ENCODE measurements at places on chromosomes 16 and 17.

GRCh38 chr16:30525844-30526136, 576 bp downstream of the ZNF768 start:
- no peak for DNase-seq

DNA sequence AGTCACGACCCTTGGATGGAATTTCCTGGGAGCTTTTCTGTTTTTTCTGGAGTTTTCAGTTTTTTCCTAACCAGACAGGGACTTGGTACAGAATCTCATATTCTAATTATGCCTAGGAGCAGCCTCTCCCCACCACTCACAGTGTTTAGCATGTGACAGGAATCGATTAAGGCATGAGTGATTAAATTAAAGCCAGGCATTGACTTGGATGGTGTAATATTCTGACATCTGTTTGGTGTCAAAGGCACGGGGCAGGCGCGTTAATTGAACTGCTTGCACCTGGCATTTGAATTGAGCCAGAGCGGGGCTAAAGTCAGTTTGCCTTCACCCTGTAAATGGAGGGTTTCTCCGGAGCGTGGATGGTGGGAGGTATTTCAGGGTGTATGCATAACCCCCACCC, 11.9 kb downstream of the MAPT start:
- DNase-seq, result no peak

DNA sequence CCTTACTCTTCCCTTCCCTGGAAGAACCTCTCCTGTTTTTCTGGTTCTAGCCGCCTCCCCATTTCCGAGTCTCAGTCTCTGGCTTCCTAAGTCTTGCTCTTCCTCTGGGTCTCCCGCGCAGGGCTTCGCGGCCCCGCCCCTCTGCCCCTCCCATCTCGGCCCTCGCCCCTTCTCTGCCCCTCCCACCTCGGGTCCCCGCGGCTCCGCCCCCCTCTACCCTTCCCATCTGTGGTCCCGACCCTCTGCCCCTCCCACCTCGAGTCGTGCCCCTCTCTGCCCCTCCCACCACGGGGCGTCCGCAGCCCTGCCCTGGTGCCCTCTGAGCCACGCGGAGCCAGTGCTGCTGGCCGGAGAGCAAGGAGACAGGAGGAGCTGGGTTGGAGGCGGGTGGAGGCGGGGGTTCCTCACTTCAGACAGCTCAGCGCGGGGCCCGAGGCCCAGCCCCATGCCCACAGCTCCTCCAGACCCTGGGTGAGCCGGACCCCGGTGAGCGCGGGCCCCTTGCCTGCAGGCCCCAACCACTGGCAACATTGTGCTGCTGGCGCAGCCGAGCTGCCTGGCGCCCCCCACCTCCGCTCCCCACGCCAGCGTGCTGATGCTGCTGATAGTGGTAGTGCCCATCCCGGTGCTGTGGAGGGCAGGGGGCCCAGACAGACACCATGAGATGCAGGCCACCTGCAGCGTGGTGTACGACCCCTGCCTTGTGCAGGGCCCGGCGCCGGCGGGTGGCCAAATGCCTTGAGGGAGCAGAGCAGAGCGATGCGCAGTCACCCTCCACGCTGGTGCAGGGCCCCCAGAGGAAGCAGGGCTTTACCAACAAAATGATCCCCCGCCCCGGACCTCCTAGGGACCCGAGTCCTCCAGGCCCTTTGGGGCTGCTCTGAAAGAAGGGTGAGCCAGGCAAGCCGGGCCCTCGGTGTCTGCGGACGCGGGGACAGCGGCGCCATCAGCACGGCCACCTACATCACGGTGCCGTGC, 2115.3 kb downstream of the TP53TG3F start:
- no peak for DNase-seq

- no peak for DNase-seq
Observed at GRCh38 chr17:73203135-73203787, 10.4 kb downstream of the COG1 start.

- no peak for DNase-seq
Observed at GRCh38 chr17:40548982-40549685, 16.1 kb downstream of the CCR7 start.

DNA sequence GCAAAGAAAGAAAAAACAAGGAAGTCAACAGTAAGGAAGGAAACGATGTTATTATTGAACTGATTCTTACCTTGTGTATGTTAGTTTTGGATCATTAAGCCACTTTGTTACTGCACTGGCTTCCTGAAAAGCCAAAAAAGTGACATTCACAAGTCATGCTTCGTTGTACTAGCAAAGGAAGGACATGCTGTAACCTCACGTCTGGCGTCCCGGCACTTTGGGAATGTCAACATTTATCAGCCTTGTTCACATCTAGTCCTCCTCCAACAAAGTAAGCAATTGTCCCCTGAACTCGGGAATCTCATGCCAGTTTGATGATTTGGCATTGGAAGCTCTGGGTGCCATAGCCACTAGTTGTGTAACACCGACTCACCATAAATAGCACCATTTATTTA, 731 bp upstream of the MKS1 start:
- DNase-seq, result no peak

DNA sequence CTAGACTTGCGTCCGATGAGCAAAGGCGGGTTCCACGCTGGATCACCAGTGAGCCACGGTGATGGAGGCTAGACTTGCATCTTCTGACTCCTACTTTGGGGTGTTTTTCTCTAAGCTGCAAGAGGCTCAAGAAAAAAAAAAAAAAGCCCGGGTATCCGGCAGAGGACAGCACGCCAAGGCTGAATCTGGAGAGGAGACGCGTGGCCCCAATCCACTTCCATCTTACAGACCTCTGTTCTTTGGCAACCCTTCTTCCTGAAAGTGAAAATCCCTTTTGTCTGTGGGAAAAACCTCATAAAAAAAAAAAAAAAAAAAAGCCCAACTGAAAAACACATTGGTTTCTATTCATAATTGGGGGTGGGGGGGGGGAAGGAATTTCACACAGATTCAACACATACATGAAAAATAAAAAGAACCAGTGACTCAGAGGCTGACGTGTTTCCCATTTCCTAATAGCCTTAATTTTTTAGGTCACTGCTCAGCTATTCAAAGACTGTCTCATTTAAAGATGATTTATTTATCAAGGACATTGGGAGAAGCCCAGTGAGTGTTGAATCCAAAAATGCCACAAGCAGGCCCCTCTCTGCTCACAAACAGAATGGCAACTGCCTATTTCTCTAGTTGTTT, 258.3 kb downstream of the FOXL1 start:
- DNase-seq, result no peak

DNA sequence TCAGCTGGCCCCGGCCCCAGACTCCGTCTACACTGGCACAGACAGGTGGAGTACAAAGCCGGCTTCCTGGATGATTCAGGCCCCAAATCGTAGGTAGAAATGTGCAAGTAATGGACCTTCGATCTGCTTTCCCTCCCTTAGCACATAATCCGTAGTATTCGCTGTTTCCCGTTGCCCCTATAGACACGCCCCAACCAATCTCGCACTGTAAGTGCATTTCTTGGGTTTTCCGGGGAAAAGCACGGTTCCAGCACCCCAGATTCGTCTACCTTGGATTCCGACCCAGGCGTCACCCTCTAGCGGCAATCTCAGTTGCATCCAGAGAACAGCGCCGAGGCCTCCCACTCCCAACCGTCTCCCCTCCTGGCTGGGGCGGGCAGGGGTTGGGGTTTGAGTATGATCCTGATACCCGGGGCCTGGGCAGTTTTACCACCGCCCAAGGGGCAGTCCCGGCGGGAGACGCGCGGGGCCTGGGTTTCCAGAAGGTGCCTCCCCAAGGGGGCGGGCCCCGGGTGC, 12.1 kb upstream of the FOXF1 start:
- no peak for DNase-seq

GRCh38 chr16:49269201-49269600, 12.4 kb downstream of the CBLN1 start:
- DNase-seq, result no peak

DNA sequence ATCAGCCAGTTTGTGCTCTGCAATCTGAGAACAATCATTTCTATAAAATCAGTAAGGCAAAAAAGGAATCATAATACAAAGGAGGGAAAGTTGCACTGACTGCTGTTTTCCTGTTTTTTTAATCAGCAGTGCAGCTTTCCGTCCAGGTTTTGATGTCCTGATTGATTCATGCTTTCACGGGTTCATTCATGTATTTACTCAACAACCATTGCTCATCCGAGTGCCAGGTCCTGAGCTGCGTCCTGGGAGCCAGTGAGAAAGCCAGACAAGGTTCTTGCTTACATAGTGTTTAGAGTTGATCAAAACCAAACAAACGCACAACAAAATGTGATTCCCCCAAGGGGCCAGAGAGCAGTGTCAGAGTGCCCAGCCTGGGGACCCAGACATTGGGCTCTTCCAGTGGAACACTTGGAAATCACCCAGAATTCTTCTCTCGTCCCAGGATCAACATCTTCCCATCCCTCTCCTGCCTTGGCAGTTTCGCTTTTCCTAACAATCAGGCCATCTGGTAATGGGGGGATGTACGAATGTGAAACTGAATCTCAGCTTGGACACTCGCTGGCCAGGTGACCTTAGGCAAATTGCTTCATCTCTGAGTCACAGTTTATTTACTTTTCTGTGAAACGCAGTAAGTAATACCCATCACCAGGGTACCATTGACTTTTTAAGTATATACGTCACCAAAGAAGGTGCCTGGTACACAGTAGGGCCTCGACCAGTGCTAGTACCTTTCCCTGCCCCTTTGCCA, 13.3 kb upstream of the C1QL1 start:
- DNase-seq, result no peak

- DNase-seq, result no peak
Observed at GRCh38 chr16:69936751-69937211, 14.4 kb upstream of the CLEC18A start.

- DNase-seq, result no peak
Observed at GRCh38 chr17:50051082-50051576, 4.8 kb upstream of the ITGA3 start.

DNA sequence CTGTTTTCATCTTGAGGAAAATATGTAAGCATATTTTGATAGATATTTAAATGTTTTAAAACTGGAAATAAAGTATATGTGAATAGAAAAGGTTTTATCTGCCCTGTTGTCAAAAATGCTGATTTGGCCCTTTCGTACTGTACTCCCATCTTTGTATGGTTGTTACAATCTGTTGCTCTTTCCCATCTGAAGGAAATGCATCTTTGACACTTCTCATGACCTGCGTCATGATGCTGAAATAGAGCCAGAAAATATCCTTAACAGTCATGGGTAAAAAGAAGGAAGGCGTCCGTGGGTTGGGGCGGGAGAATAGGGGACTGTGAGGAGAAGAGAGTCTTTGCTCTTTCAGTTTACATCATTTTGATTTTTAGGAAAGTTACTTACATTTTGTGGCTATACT, 327.7 kb downstream of the BCAS3 start:
- no peak for DNase-seq

DNA sequence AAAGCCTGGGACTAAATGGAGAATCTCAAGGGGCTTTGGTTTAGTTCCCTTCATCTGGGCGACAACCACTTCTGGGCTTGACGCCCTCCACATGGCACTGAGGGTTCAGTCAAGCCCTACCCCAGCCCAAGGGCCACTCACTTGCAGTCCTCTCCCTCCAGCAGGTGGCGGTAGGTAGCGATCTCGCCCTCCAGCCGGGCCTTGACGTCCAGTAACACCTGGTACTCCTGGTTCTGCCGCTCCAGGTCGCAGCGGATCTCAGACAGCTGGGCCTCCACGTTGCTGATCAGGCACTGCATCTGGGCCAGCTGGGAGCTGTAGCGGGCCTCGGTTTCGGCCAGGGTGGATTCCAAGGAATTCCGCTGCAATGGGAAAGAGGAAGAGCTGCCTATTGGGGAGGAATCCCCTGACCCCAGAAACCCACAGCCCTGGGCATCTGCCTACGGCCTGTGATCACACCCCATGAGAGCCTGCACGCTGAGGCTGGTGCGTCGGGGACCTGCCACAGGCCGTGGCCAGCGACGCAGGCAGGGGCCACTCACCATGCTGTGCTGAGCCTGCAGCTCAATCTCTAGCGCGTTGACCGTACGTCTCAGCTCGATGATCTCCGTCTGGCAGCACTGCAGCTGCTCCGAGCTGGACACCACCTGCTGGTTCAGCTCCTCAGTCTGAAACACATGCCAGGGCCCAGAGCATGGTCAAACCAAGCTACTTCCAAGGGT, 2.7 kb downstream of the KRT36 start:
- peak; percentile 67 for DNase-seq

DNA sequence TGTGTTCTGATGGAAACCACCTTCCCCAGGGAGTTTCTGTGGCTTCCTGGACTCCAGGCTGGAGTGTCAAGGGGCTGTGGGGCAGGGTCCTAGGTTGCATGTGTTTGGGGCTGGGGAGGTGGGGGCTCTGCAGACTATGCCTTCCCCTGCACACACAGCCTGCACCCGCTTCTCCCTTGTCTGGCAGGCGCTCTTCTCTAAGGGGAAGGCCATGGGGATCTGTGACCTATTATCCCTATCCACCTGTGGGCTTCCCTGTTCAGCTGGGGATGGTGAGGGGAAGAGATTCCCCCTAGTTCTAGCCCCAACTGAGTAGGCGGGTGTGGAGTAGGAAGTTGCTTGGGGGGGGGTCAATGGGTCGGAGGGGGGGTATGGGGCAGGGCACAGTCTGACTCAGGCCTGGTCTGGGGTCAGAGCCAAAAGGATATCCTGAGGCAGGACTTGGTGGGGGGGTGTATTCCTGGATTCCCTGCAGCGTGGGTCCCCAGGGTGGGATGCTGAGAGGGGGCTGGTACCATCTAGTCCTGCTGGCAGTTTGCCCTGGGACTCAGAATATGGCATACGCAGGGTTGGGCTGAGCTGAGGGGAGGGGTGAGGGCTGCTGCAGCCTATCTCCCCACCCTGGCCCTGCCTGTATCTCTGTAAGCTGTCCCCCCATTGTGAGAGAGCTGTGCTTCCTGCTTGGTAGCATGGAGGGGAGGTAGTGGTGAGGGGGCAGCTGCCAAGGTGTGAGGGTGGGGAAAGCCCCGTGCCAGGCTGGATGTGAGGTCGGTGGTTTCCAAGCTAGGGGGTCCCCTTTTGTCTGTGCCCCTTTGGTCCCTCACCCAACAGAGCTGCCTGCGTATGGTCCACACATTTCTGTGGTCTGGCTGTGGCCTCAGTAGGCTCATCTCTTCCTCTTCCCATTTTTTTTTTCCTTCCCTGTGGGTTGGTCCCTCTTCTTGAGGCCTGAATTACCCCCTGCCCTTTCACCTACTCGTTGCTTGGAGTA, 14.7 kb downstream of the RARA start:
- DNase-seq, result peak; percentile 90

DNA sequence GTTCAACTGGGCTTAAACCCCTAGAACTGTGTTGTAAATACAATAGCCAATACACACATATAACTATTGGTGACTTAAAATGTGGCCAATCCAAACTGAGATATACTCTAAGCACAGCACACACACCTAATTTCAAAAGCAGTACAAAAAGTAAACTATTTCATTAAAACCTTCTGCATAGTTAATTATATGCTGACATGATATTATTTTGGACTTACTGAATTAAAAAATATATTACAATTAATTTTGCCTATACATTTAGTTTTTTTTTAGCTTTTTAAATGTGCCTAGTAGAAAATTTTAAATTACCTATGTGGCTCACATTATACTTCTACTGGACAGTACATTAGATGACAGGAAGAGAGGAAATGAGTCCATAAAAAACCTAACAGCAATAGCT, 21.5 kb downstream of the MED13 start:
- DNase-seq, result no peak

- no peak for DNase-seq
Observed at GRCh38 chr17:72238157-72238673, 117.4 kb downstream of the SOX9 start.

All from hematopoietic multipotent progenitor cell treated with erythropoietin and hydrocortisone succinate and interleukin-3 and kit ligand, for 6 days (in vitro differentiated cells).